NCI-H446 (cell line): ENCODE measurements at places on chromosomes 7 and 10.
A peak's percentile ranks its signal among the peaks of the same experiment; 100 is the strongest.

GRCh38 chr10:117386805-117387204 is 11.6 kb upstream of the PDZD8 start:
- DNase-seq = no peak

DNA sequence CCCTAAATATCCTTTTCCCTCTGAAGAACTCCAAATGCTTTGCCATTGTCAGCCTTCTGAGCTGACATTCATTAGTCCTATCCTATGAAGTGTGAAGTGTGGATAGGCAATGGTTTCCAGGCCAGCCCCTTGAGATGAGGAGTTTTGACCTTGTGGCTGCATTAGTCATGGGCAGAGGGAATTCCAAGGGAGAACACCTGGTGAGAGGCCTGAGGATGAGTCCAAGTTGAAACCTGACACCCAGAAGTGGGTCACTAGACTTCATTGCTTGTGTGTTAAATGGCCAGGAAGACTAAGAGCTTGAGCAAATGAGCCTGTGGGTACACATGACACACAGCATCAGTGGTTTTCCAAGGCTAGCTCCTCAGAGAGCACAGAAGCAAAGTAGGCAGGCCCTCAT is 260.8 kb downstream of the SKAP2 start:
- DNase-seq = peak; percentile 30

DNA sequence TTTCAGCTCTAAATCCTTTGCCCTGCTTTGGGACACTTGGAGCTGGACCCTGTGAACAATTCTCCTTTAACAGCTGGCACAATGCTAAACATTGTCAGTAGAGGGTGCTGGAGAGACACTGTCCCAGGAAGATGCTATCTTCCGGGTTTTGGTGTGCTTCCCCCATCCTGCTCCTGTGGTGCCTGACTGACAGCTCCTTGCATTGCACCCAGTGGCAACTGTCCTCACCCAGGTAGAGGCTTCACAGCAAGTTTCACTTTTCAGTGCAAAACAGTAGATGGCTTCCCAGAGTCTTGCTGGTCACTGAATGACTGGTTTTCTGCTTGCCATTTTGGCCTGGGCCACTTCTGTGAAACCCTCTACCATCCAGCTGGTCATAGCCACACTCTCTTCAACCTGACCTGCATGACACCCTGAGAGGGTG is 77.3 kb downstream of the CDC14C start:
- DNase-seq = peak; percentile 36

- peak; percentile 6 for DNase-seq
These were observed 729.9 kb downstream of the ZWINT start for GRCh38 chr10:55631071-55631654.

DNA sequence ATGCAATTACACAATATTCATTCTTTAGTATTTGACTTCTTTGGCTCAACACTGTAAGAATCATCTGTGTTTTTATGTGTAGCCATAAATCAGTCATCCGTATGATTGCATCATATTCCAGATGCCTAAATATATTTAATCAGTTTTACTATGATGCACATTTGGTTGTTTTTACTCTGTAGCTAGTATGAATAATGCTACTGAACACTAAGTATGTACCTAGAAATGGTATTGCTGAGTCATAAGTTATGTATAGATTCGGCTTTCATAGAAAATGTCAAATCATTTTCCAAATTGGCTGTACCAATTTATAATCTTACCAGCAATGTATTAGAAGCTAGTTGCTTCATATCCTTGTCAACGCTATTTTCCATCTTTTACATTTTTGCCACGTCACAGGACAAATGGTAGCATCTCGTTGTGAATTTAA is 197.3 kb upstream of the PLXNA4 start:
- DNase-seq = no peak
